ENCODE measurements at places on chromosomes 2 and 18.

DNA sequence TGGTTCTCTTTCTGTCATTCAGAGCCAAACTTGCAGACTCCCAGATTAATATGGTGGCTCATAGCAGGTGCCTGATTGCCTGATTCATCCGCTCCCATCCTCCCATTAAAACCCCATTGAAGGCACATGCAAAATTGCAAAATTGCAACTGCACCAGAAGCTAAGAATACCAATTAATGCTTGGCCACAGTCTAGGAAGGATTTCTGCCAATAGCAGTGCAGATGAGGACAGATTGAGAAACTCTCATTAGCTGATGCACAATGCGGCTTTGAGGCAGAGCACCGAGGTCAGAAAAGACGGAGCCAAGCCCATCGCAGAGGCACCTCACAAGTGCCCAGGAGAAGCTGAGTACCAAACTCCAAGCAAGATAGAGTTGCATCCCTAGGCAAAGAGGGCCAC is 172.8 kb downstream of the ARL4C start:
- no peak for DNase-seq

DNA sequence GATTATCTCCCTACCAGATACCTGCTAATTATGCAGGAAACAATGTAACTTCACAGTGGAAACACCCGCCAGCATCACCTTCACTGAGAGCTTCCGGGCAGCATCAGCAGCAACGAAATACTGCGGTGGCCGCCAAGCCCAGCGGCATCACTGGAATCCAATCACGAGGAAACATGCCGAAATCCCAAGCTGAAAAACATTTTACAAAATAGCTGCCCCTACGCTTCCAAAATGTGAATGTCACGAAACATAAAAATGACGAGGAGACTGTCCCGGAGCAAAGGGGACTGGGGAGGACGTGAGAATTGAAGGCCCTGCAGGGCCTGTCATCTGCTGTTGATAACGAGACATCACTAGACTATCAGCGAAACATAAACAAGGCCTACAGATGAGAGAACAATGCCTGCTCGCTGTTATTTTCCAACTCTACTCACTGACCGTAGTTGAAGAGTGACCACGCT is 82.6 kb downstream of the HDAC4 start:
- no peak for DNase-seq

GRCh38 chr2:70927641-70928040 is 8.1 kb upstream of the ATP6V1B1 start:
- DNase-seq: no peak

- no peak for DNase-seq
Measured at GRCh38 chr18:37199741-37200140, 365.9 kb downstream of the CELF4 start.

DNA sequence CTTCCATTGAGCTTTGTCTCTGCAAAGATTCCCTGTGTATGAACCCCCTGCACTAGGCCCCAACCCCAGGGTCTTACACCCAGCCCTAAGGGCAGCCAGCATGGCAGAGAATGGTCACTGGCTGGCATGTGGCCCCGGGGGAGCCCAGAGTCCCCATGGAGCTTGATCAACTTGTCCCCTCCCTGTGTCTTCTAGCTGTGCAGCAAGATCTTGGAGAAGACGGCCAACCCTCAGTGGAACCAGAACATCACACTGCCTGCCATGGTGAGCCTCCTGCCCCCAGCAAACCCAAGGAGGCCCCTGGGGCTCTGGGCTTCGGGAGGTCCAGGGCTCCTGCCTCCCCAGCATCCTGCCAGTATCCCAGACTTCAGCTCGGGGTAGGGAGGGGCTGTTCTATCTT is 81.5 kb downstream of the DYSF start:
- no peak for DNase-seq

DNA sequence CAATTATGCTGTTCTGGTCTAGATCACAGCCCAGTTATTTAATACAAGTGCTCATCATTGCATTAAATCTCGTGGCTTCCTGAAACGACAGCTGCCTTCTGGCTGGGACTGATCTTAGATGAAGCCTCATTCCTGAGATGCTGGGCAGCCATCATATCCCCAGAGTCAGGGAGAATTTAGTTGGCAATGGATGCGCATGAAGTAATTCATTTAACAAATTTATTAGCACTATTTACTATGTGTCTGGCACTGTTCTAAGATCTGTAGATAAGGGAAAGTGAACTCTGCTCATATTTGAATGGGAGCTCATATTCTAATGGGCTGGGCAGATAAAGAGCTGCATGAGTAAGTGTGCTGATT is 244.7 kb downstream of the KCNS3 start:
- no peak for DNase-seq
